Right ventricle myocardium superior (tissue), 1 donor: ENCODE measurements at places on chromosomes 7 and 10. TPM values are rescaled to one million over a fixed set of nuclear protein-coding genes. Genes with fewer than 3 reads are reported as not detected.
A peak's percentile ranks its signal among the peaks of the same experiment; 100 is the strongest.

DNA sequence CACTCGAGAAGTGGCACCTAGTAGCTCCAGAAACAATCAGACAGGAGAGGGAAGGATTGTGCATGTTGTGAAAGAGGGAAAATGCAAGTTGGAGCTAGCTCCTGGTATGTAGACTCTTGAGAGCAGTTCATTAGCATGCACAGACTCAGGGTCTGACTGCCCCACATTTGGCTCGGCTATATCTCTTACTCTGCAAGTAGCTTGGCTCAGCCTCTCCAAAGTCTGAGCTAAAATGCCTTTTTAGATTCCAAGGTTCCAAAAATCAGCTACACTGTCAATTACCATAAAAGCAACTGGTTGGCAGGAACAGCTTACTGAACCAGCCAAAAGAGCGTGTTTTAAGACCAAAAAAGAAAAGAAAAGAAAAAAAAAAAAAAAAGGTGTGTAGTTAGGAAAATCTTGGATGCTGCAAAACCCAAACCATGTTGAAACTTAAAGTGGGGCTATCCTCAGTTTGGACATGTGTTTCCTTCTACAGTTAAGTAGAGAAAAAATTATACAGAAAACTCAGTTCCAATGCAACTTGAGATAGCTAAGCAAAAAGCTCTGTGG is 65.5 kb downstream of the MKX start:
- no peak for DNase-seq

GRCh38 chr10:71072131-71072822 is 140.1 kb upstream of the UNC5B start:
- no peak for DNase-seq

Gene DNAJC2
- 11.9 TPM for total RNA-seq

DNA sequence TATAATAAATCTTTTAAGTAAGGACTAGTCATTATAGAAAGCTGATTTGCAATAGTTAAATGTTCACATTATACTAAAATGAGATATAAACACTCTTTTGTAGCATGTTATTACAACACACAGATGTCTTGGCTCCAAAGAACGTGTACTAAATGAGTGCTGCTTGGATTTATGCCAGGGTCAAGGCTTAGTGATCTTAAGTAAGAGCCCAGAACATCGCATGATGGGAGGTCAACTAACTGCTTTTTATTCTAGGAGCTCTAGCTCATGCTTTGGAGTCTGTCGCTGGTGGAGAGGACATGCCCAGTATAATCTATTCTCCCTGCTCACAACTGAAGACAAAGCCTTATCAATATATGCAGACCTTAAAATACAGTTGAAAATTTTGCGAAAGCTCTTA is 315.1 kb downstream of the BBS9 start:
- DNase-seq: no peak

GRCh38 chr10:70615784-70616522 is 13.4 kb upstream of the PRF1 start:
- no peak for DNase-seq

DNA sequence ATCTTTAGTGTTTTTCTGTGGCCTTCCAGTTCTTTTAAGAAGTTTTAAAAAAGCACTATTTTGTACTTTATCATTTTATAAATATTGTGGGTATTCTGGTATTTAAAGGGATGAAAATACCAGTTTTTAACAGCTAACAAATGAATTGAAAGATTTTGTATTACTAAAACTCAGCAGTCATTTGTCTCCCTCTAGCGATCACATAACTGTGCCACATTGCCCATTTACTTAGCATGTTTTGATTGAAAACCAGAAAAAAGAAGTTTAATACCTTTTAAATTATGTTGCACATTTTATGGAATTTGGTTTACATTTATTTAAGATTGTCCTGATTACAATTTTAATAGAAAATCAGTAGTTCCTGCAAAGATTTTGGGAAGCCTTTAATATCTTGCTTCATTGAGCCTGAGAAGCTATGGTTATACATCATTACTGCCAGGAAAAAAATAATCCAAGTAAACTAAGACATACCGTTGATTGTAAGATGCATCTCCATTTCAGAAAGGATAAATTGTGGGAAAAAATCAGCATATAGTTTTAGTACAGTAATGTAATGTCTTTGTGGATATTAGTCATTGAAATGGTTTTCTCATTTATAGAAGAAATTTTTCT is 34.9 kb downstream of the TAX1BP1 start:
- DNase-seq: no peak

- DNase-seq: no peak
Observed at GRCh38 chr7:137142376-137142775, 201.2 kb downstream of the PTN start.

Gene INMT
- 40.4 TPM for total RNA-seq

Gene LAMB1
- total RNA-seq: 62.1 TPM

- DNase-seq: no peak
Observed at GRCh38 chr10:117271427-117271826, 30.5 kb downstream of the SLC18A2 start.

DNA sequence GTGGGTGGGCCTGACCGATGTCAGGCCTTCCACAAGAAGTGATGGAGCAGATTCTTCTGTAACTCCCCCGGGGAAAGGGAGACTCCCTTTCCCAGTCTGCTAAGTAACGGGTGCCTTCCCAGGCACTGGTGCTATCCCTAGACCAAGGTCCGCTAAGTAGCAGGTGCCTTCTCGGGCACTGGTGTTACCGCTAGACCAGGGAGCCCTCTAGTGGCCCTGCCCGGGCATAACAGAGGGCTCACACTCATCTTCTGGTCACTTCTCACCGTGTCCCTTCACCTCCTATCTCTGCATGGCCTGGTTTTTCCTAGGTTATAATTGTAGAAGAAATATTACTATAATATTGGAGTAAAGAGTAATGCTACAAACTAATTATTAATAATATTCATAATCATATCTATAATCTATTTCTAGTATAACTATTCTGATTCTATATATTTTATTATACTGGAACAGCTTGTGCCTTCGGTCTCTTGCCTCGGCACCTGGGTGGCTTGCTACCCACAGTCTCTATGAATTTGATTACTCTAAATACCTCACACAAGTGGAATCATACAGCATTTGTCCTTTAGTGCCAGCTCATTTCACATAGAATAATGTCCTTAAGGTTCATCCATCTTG is 1378.7 kb downstream of the XPNPEP1 start:
- peak; percentile 70 for DNase-seq

DNA sequence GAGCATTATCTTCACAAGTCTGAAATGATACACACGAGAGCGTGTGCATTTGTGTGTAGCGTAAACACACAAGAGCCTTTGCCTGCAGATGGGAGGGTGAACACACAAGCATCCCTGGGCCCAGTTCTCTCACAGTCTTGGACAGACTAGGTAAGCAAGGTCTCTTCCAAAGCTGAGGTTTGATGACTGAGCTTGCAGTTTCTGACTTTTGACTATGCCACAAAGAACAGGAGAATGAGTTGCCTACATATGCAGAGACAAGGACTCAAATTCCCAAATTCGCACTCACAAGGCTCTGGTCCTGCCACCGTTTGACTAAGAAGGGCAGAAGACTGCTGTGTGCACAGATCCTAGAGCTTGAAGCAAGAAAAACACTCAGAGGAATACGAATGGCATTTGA is 55.8 kb downstream of the FAM53B start:
- DNase-seq: no peak

Gene FAM107B
- 3.3 TPM for total RNA-seq

- DNase-seq: no peak
Observed at GRCh38 chr7:33486633-33487032, 357.3 kb downstream of the BBS9 start.

- DNase-seq: no peak
Observed at GRCh38 chr7:141045842-141046620, 27.8 kb upstream of the TMEM178B start.

Gene WDR86
- total RNA-seq: 0.48 TPM

DNA sequence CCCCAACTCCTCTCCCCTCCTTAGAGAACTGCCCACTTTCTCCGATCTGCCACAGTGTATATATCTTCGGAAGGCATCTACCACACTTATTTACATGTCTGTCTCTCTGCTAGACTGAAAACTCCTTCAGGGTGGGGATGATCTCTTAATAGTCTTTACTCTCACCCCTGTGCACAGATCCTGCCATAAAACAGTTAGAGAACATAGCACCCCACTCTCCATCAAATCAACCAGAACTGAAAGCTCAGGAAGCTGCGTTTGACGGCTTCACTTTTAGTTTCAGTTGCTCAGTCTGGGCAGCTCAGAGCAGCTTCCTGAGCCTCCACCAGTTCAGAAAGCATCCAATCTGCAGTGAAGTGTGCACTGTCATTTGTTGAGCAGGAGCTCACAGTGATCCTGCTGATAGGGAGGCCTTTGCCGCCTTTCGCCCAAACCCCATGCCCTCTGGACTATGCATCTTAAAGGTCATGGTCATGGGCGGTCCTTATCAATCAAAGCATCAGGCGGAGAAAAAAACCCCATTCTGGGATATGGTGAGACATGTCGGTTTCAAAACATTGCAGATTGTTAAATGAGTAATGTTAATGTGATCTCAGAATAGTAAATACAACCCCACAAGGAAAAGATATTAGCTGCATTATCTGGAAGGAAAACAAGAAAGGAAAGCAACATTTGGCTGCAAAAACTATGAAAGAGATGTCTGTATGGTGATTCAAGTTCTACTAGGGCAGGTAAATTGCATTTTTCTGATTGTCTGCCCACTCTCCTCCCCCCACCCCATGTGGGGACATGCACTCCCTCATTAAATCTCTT is 167.1 kb upstream of the ADO start:
- no peak for DNase-seq

Gene VWDE
- total RNA-seq: not detected

GRCh38 chr10:94315024-94315451 is 47.7 kb downstream of the NOC3L start:
- DNase-seq: no peak

Gene ADIRF
- total RNA-seq: 43.2 TPM

Gene POMZP3
- total RNA-seq: 7.2 TPM

Gene NPC1L1
- total RNA-seq: 0.13 TPM

Gene NPSR1
- total RNA-seq: not detected

- no peak for DNase-seq
Observed at GRCh38 chr7:107185716-107186115, 16.9 kb downstream of the HBP1 start.

Gene TACR2
- total RNA-seq: 0.24 TPM

- DNase-seq: no peak
Observed at GRCh38 chr7:142771353-142771723, 568 bp downstream of the PRSS2 start.

GRCh38 chr7:104327938-104328295 is 486 bp upstream of the LHFPL3 start:
- no peak for DNase-seq

GRCh38 chr10:62270020-62270419 is 1.4 kb upstream of the RTKN2 start:
- no peak for DNase-seq

GRCh38 chr7:158187694-158187994 is 400.0 kb downstream of the PTPRN2 start:
- DNase-seq: no peak

Gene SDK1
- 2.2 TPM for total RNA-seq

DNA sequence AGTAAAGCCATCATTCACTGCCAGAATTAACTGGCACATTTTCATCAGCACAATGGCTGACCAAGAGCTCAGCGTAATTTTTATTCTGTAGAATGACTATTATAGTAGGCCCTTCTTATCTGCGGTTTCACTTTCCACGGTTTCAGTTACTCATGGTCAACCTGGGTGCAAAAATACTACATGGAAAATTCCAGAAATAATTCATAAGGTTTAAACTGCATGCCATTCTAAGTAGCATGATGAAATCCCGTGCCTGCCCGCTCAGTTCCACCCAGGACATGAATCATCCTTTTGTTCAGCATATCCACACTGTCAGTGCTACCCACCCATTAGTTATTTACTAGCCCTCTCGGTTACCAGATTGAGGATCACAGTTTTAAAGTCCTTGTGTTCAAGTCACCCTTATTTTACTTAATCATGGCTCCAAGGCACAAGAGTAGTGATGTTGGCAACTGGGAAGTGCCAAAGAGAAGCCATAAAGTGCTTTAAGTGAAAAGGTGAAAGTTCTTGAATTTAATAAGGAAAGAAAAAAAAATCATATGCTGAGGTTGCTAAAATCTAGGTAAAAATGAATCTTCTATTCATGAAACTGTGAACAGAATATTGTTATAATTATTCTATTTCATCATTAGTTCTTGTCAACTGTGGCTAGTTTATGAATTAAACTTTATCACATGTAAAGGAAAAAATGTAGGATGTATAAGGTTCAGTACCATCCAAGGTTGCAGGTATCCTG is 204.9 kb downstream of the DOCK4 start:
- no peak for DNase-seq

- peak; percentile 30 for DNase-seq
Observed at GRCh38 chr10:81570878-81571794, 303.9 kb upstream of the NRG3 start.

- DNase-seq: peak; percentile 39
Observed at GRCh38 chr10:99621454-99622251, 1.4 kb upstream of the SLC25A28 start.

DNA sequence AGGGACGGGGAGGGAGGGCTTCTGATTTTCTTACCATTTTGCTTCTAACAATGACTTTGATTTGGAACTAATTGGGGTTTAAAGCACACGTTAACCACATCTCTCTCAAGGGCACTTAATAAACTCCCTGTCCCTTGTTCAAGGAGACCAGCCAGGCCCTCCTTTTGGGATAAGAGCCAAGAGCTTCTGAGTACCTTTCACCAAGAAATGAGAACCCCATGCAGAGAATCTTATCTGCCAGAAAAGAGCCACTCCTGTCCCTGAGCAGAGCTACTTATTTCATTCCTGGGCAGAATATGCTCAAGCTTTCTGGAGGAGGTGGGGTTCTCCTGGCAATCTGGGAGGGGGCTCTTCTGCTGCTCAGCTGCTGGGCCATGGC is 574.6 kb downstream of the GALNT17 start:
- no peak for DNase-seq

GRCh38 chr10:61148451-61148850 is 204.5 kb upstream of the RHOBTB1 start:
- no peak for DNase-seq

DNA sequence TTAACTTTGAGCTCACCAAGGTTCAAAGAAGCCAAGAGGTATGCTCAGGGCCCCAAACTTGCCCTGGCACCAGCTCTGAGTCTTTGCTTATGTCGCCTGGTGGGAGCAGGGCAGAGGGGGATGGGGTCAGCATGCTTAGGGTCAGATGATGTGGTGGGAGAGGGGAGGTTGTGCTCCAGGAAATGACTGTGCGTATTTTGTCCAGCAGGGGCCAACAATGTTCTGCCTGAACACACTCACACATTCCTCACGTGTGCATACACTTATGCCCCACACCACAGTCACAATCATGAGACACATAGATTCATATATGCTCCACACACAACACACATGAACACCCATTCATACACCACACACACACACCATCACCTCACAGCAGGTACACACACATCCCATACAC is 4.4 kb upstream of the RAMP3 start:
- no peak for DNase-seq

GRCh38 chr7:80153446-80153845 is 18.8 kb downstream of the GNAI1 start:
- no peak for DNase-seq

GRCh38 chr10:28410420-28411135 is 107.7 kb upstream of the MPP7 start:
- DNase-seq: no peak

- DNase-seq: no peak
Observed at GRCh38 chr10:98331885-98332284, 63.9 kb upstream of the LOXL4 start.

Gene WDR11
- total RNA-seq: 12.3 TPM
